ENCODE measurements at places on chromosomes 2 and 18.

GRCh38 chr2:179805001-179805400 is 56.4 kb downstream of the ZNF385B start:
- H3K27me3 ChIP-seq: peaks cover 3% of the 10 kb centered on the region
- no peaks in the 10 kb centered on the region for H3K36me3 ChIP-seq
- no peak overlapping the region for H3K4me3 ChIP-seq
- no peak for DNase-seq
- H3K4me1 ChIP-seq: no peaks in the 10 kb centered on the region

- H3K27me3 ChIP-seq: no peaks in the 10 kb centered on the region
- no peak for DNase-seq
- no peak overlapping the region for H3K27ac ChIP-seq
Observed at GRCh38 chr2:83705146-83705545, 753.9 kb downstream of the SUCLG1 start.

- H3K27ac ChIP-seq: peak overlapping the region; percentile 96
- H3K4me3 ChIP-seq: peak overlapping the region; percentile 88
- peaks cover 78% of the 10 kb centered on the region for H3K36me3 ChIP-seq
- H3K27me3 ChIP-seq: no peaks in the 10 kb centered on the region
Observed at GRCh38 chr2:30239308-30239985, 8.1 kb downstream of the LBH start.

- no peaks in the 10 kb centered on the region for H3K36me3 ChIP-seq
- no peak for DNase-seq
- H3K4me1 ChIP-seq: no peaks in the 10 kb centered on the region
- H3K27me3 ChIP-seq: peaks cover 2% of the 10 kb centered on the region
Observed at GRCh38 chr2:73918856-73919255, 7.8 kb upstream of the DGUOK start.

- H3K4me1 ChIP-seq: peaks cover 46% of the 10 kb centered on the region
- H3K4me3 ChIP-seq: no peak overlapping the region
- H3K27ac ChIP-seq: peak overlapping the region; percentile 23
- no peak for DNase-seq
- peaks cover 4% of the 10 kb centered on the region for H3K27me3 ChIP-seq
- H3K36me3 ChIP-seq: no peaks in the 10 kb centered on the region
Observed at GRCh38 chr2:191155608-191156071, 4.8 kb upstream of the STAT4 start.

- peaks cover 11% of the 10 kb centered on the region for H3K27me3 ChIP-seq
- no peak overlapping the region for H3K4me3 ChIP-seq
- H3K4me1 ChIP-seq: no peaks in the 10 kb centered on the region
- no peaks in the 10 kb centered on the region for H3K36me3 ChIP-seq
Observed at GRCh38 chr18:50456285-50456684, 81.4 kb downstream of the SKA1 start.

DNA sequence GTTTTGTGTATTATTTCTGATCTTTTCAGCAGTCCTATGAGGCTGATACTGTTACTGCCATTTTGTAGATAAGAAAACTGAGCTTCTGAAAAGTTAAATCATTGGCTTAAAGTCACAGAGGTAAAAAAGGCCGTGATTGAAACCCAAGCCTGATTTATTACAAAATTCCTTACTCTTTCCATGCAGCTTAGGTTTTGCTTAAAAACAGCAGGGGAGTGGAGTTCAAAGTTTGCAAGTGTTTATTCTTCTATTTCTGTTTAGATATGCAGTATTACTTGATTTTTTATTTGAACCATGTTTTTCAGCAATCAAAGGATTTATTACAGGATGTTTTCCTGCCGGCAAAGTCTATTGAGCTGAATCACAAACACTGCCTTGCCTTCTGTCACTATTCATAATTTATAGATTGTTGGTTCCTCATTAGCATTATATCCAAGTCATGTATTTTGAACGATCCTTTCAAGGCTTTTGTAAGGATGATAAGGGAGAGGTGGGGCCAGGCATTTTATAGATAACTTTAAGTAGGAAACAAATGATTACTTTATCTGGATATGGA is 31.9 kb upstream of the MSTN start:
- no peak for DNase-seq
- H3K27me3 ChIP-seq: no peaks in the 10 kb centered on the region
- H3K4me1 ChIP-seq: no peaks in the 10 kb centered on the region
- no peaks in the 10 kb centered on the region for H3K36me3 ChIP-seq

DNA sequence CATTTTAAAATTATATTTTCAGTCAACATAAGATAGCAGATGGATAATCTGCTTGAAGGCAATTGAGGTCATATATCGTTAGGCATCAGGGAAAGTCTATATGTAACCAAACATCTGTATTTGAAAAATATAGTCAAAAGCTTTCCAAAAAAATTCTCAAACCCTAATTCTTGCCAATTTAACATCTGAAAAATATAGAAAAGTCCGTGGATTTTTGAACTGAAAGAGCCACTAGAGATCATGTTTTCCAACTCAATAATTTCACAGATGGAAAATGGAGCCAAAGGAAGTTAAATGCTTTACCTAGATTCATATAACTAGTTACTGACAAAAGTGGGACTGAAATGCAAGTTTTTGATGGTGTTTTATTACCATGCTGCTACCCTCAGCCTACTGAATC is 185.1 kb upstream of the ZNF804A start:
- no peak overlapping the region for H3K27ac ChIP-seq
- H3K4me1 ChIP-seq: no peaks in the 10 kb centered on the region
- H3K4me3 ChIP-seq: no peak overlapping the region
- H3K36me3 ChIP-seq: no peaks in the 10 kb centered on the region
- DNase-seq: no peak

- no peaks in the 10 kb centered on the region for H3K36me3 ChIP-seq
- no peak for DNase-seq
- H3K4me3 ChIP-seq: no peak overlapping the region
Observed at GRCh38 chr18:45783097-45784075, 42.1 kb upstream of the SIGLEC15 start.

DNA sequence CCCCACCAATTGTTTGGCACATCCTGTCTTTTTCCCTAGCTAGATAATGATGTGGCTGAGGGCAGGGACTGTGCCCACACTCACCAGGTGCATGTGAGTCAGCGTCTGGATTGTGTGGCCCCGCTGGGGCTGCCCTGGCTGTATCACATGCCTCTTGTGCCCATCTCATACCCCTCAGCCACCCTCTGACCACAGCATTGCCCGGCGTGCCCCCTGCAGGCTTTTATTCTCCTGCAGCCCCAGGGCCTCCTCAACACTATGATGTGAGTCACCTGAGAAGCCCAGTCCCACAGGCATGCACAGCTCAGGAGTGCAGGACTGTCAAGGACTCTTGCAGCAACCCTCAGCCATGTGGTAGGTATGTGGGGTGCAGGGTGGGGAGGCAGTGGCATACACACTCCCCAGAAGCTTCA is 14.8 kb upstream of the STEAP3 start:
- no peak overlapping the region for H3K4me3 ChIP-seq
- DNase-seq: no peak
- H3K27me3 ChIP-seq: peaks cover 7% of the 10 kb centered on the region
- no peaks in the 10 kb centered on the region for H3K4me1 ChIP-seq

DNA sequence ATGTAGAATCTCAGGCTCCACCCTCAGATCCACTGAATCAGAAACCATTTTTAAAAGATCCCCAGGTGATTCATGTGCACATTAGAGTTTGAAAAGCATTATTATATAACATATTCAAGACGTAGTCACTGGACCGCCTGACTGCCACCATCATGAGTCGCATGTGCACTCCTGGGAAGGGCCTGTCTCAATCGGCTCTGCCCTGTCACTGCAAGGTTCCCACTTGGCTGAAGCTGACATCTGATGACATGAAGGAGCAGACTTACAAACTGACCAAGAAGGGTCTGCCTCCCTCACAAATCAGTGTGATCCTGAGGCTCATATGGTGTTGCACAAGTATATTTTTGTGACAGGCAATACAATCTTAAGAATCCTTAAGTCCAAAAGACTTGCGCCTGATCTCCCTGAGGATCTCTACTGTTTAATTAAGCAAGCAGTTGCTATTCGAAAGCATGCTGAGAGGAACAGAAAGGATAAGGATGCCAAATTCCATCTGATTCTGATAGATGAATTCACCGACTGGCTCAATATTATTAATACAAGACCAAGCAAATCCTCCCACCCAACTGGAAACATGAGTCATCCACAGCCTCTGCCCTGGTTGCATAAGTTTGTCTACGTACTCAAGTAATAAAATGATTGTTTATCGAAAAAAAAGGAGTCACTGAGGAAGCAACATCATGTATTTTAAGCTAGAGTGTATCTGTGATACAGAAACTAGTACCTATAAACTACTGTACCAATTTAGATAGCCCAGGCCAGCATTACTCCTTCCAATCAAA is 26.2 kb downstream of the ATAD2B start:
- H3K27ac ChIP-seq: no peak overlapping the region
- no peak for DNase-seq
- no peaks in the 10 kb centered on the region for H3K27me3 ChIP-seq

DNA sequence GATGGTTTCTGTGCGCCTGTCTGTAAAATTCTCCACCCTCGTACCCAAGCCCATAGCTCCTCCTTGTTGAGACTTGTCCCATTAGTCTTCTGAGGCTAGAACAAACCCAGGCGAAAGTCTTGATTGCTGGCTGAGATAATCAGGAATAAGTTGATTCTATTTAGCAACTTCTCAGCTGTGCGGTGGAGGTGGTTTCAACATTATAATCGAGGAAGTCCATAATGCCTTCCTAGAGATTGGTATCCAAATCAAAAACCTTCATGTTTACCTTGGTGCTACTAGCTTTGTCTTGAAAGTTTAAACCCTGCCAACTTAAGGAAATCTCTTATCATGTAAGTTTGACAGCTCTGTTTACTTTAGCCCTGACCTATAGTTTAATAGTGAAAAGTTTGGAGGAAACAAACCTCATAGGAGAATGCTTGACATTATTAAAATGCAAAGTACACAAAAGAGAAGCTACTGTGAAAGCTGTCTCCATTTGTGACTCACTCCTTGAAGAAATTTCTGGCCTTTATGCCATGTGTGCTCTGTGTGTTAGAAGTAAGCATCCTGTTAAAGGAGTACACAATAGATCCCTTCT is 36.6 kb upstream of the DSC1 start:
- no peak for DNase-seq
- no peaks in the 10 kb centered on the region for H3K36me3 ChIP-seq
- H3K27me3 ChIP-seq: no peaks in the 10 kb centered on the region
- no peaks in the 10 kb centered on the region for H3K4me1 ChIP-seq
- no peak overlapping the region for H3K4me3 ChIP-seq

DNA sequence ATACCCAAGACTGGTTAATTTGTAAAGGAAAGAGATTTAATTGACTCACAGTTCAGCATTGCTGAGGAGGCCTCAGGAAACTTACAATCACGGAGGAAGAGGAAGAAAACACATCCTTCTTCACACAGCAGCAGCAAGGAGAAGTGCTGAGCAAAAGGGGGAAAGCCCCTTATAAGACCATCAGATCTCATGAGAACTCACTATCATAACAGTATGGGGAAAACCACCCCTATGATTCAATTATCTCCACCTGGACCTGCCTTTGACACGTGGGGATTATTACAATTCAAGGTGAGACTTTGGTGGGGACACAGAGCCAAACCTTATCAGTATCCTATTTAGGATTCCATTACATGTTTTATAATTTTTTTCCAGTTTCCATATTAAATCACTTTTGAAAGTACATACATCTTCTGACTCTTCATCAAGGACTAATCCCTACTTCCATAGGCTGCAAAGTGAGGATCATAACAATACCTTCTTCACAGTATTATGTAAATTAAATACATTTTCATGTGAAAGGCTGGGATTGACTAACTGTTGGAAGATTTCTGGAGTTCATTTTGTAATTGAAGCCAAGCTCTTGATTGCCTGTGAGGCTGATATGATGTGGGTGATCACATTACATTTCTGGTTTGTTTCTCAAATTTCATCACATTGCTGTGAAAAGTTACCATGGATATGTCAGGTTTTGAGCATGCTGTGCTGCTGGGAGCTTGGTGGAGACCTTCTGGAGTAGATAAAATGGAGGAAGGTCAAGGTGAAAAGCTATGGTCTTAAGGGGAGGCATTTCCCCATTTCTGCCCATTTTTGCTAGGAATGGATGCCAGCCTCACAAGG is 31.7 kb upstream of the CERS6 start:
- DNase-seq: no peak
- no peak overlapping the region for H3K4me3 ChIP-seq
- H3K4me1 ChIP-seq: peaks cover 17% of the 10 kb centered on the region

GRCh38 chr18:62339106-62339988 is 14.2 kb downstream of the TNFRSF11A start:
- H3K4me1 ChIP-seq: peaks cover 10% of the 10 kb centered on the region
- no peak overlapping the region for H3K4me3 ChIP-seq
- DNase-seq: no peak
- H3K27me3 ChIP-seq: peaks cover 13% of the 10 kb centered on the region
- H3K36me3 ChIP-seq: no peaks in the 10 kb centered on the region

DNA sequence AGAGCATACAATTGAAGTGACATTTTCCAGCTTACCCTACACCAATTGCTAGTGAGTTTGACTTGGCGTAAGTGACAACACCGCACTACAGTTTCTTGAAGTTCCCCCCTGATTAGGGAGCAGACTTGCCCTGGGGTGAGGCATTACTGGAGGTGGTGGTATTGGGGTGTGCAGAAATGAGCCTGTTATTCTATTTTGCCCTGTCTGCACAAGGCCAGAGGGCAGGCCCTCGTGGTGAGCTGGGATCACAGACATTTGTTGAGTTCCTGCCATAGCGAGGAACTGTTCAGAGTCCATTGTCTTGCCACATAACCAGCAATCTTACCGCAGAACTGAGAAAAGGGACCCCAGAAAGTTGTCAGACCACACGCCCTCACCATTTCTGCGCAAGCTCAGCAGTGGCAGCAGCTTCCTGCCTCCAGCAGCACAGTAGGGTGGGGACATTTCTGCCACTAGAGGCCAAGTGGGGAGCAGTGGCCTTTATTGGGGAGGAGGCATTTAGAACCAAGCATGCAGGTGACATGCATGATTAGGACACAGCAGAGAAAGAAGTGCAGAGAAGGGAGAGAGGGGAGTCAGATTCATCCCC is 103.6 kb upstream of the BCL2L11 start:
- H3K27me3 ChIP-seq: peaks cover 30% of the 10 kb centered on the region
- H3K27ac ChIP-seq: no peak overlapping the region
- DNase-seq: no peak

GRCh38 chr2:72562451-72563153 is 263.2 kb downstream of the EXOC6B start:
- no peak for DNase-seq
- H3K4me3 ChIP-seq: no peak overlapping the region
- no peaks in the 10 kb centered on the region for H3K4me1 ChIP-seq
- H3K27ac ChIP-seq: no peak overlapping the region
- H3K36me3 ChIP-seq: peaks cover 4% of the 10 kb centered on the region

DNA sequence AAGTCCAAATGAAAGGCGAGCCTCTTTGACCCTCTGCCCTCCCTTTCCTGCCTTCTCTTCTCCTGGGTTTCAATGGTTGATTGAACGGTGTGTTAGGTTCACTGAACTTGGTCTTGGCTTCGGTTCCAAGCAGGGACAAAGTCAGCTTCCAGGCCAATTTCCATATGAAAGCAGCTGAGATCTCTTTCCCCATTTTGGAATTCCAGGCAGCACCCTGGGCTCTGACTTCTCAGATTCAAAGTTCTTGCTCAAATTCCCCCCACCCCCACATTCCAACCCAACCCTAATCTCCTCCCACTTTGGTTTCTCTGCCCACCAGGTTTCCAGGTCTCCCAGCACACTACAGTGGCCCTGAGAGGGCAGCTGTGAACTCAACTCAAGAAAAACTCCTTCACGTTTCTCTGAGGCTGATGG is 231.0 kb downstream of the INSIG2 start:
- H3K27me3 ChIP-seq: peaks cover 33% of the 10 kb centered on the region
- no peak overlapping the region for H3K27ac ChIP-seq
- H3K4me1 ChIP-seq: no peaks in the 10 kb centered on the region
- H3K4me3 ChIP-seq: no peak overlapping the region
- H3K36me3 ChIP-seq: no peaks in the 10 kb centered on the region

- no peak for DNase-seq
- peak overlapping the region; percentile 78 for H3K27ac ChIP-seq
- no peaks in the 10 kb centered on the region for H3K27me3 ChIP-seq
Observed at GRCh38 chr2:88753833-88754584, 62.5 kb downstream of the RPIA start.

All from activated naive CD8-positive, alpha-beta T cell treated with anti-CD3 and anti-CD28 coated beads, Interleukin-2, amount 50 U/mL, for 24 hours (primary cell).